ENCODE measurements at places on chromosomes 4 and X.

DNA sequence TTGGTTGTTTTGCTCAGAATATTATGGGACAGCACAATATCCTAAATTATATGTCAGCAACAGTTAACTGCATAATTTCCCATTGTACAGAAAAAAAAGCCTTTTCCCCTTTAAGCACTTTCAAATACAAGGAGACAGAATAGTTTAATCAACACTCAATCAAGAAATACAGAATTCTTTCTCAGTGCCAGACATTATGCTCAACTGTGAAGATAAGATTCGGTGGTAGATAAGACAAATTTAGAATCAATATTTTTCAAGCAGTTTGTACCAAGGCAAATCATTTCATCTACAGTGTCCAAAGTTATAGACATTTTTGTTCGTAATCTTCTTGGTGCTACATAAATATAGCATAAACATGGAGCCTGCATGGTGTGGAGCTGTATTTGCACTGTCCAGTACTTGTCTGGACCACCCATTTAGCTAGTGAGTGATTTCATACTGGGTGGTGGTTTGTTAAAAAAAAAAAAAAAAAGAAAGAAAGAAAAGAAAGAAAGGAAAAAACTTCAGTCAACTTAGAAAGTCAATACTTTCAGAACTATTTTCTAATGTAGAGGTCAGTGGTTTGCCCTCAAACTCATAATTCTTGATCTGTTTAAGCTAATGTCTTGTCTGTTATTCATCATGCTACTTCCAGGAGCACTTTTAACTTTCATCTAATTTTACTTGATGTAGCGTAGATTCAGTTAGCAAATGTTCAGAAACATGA lies 522.9 kb downstream of the FAT4 start:
- DNase-seq, result no peak

GRCh38 chr4:53128706-53129357 lies 237.0 kb downstream of the SCFD2 start:
- no peak for DNase-seq

- DNase-seq, result no peak
Measured at GRCh38 chr4:5882947-5883346, 9.9 kb downstream of the CRMP1 start.

GRCh38 chr4:6425911-6426310 lies 46.5 kb downstream of the PPP2R2C start:
- no peak for DNase-seq

- DNase-seq, result no peak
Measured at GRCh38 chr4:152168987-152169616, 366.8 kb downstream of the FBXW7 start.

DNA sequence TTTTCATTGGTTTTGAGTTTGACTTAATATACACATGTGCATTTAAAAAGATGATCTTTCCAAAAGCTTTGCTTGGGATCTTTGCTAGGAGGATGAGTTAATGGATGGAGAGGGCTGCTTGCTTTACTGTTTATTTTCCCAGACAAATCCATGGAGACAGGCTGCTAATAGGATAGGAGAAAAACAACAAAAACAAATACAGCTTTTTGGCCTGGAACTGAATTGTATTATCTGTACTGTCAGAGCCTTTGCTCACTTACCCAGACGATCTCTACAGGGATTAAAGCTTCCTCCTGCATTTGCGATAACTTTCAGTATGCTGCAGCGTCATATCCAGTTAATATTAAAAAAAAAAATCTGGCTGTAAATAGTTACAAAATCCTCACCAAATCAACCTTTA lies 190.8 kb upstream of the NUDT6 start:
- DNase-seq, result no peak

DNA sequence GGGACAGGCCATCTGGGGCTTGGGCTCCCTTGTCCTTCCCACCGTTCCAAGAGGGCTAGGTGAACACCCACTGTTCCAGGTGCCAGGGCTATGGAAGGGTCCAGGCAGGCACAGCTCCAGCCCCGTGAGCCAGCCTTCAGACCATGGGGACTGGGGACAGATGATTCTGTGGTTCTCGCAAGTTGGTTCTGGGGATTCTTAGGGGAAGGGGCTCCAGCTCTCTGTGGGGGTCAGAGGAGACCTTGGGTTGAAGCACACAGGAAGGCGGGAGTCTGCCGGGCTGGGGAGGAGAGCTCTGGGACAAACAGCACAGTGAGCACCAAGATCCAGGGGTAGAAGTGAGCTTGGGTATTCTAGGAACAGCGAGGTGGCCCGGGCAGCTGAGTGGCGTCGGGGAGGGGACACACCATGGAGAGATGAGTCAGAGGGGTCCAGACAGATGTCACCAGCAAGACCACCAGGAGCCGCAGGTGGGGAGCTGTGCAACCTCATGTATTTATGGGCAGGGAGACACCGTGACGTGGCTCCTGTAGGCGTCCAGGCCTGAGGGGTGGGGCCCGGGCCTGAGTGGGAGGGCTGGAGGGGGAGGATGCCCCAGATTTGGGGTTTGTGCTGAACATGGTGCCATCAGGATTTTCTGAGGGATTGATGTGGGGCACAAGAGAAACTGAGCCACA lies 48.8 kb upstream of the HMX1 start:
- no peak for DNase-seq

DNA sequence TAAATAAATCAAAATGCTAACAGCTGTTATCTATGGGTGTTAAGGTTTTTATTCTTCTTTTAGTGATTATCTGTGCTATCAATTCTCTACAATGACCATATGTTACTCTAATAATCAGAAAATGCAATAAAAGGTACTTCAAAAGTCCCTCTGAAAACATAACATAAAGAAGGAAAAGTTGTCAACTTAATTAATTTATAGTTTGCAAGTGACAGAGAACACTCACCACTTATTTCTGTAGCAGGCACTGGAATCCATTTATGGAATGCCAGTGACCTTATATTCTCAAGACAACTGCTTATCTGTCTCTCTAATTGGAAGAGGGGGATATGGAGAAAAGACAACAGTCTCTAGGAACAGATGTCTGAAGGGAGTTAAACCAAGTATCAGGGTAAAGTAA lies 25.6 kb upstream of the PLS3 start:
- DNase-seq, result no peak

DNA sequence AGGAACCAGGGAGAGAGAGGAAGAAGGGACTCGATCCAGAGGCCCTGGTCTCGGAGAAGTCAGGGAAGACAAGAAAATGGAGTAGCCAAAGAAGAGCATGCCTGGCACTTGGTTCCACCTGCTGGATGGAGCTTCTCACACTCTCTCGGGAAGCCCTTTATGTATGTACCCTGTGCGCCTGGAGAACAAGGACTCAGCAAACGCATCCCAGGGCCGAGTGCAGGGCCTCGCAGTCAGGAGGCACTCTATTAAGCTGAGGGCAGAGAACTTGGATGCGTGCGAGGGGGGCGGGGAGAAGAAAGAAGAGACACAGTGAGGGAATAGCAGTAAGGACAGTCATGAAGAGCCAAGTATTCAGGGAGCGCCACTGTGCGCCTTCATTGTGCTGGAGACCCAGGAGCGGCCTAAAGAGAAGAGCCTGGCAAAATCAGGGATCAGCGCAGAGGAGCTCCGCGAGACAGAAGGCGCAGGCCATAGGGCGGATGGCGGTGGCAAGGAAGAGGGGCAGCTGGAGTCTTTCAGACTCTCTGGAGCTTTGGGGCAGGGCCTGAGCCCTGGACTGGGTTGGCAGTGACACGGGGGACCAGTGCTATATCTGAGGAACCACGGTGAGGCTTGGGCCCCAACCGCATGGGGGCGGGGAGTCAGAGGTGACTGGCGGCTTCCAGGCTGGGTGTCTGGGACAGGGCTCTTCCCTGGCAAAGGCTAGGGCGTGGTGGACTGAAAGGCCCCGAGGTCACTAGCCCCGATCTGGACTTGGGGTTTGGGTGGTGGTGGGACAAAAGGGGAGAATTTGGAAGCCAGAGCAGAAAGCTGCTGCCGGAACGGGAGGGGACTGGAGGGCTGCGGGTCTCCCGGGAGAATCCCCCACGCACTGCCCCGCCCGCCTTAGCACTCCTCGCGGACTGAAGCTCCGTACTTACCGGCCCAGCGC lies 1.9 kb upstream of the SEPTIN6 start:
- DNase-seq, result no peak

- no peak for DNase-seq
Measured at GRCh38 chrX:119745283-119745848, 13.0 kb upstream of the SOWAHD start.

All from activated CD4-positive, alpha-beta T cell treated with anti-CD3 and anti-CD28 coated beads for 24 hours (primary cell).